ENCODE measurements at places on chromosomes 2 and 18.

GRCh38 chr2:2859164-2859563 lies 518.5 kb downstream of the EIPR1 start:
- DNase-seq: no peak

GRCh38 chr2:234257859-234258561 lies 207.5 kb downstream of the SPP2 start:
- no peak for DNase-seq

DNA sequence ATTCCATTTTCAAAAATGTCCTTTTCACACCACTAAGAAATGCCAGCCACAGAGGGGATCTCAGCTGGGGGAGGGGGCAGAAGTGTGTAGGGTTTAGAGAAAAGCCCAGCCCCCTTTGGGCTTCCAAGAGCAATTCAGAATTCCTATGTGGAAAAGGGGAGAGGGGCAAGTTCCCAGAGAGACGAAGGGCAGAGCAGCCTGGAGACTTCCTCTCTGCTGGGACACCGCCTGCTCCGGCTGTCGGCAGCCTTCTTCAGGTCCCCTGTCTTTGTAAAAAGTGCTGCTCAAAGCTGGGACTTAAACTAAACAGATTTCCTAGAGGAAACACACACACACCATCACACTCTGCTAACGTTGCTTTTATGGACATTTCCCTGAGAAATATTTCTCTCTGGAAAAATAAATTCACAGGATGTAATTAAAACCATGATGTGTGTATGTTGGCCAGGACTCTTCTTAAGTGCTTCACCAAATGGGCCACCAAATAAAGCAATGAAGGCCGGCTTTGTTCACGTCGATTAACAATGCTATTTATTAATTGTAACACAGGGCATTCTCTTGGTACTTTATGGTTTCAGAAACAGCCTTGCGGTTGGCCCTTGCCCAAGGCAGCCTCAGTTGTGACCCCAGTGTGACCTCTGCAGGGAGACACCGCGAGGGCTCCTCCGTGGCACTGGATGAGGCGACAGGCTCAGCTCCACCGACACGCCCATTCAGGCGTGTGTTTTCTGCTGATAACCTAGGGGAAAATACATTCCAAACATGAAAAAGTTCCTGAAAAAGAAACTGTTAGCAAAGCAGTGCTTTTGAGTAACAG lies 5.6 kb upstream of the ASB1 start:
- no peak for DNase-seq

- DNase-seq: no peak
Measured at GRCh38 chr2:239339726-239340601, 60.9 kb downstream of the HDAC4 start.

DNA sequence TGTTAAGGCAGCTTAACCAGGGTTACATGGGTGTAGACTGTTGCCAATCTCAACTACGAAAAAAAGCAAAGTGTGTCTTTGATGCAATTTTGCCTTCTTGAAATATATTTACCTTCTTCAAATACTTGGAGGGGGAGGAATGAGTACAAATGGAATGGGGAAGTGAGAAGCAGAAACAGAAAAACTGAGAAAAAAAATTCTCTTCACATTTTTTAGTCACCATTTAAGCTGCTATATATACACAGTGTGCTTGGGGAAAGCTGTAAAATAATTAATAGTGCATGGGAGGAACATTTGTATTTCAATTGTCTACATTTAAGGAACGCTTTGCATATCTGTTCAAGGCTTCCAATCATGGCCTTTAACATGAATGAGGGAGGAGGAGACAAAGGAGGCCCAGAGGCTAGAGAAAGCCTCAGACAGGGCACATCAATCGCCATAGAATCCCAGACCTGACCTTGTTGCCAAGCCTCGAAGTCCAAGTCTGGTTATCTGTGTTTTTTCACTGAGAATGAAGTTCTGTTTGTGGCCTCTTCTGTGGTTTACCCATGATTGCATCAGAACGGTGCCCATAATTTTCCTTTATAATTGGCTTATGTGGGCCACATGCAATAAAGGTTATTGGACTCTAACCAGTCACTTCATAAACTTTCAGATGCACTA lies 158.6 kb downstream of the PIK3C3 start:
- DNase-seq: no peak
